ENCODE measurements at places on chromosomes 2 and 18. TPM values are rescaled to one million over a fixed set of nuclear protein-coding genes. Genes with fewer than 3 reads are reported as not detected.

The DSC2 gene
- 22.7 TPM for total RNA-seq

The SULT1C4 gene
- total RNA-seq: 5.1 TPM

The MAP4K4 gene
- total RNA-seq: 263 TPM

The STON1 gene
- total RNA-seq: 1.8 TPM

The FKBP1B gene
- 3.7 TPM for total RNA-seq

The RBKS gene
- 7.1 TPM for total RNA-seq

The LOXHD1 gene
- not detected for total RNA-seq

The C2orf81 gene
- 1.7 TPM for total RNA-seq

The MALL gene
- 22.9 TPM for total RNA-seq

The FAHD2B gene
- total RNA-seq: 15.1 TPM

The BOK gene
- 18.6 TPM for total RNA-seq

The NR4A2 gene
- total RNA-seq: 0.97 TPM

The FBLN7 gene
- 0.39 TPM for total RNA-seq

The CDK5R2 gene
- 0.18 TPM for total RNA-seq
